ENCODE measurements at places on chromosomes 2 and 18.
A peak's percentile ranks its signal among the peaks of the same experiment; 100 is the strongest.

DNA sequence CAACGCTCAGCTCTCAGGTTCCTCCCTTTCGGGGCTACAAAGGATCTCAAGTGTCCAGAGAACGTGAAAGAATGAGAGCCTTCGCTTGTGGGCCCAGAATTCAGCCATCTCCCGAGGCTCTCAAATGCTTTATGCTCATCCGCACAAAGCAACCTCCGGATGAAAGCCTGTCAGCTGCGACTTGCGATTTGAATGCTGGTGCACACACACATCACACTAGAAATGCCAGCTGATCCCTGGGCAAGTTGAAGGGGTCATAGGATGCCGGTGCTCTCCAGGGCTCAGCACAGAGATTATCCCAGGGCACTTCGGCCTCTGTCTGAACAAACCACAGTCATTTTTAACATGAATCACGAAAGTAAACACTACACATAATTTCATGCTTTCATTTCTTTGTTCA is 141.8 kb upstream of the MYT1L start:
- DNase-seq = no peak

DNA sequence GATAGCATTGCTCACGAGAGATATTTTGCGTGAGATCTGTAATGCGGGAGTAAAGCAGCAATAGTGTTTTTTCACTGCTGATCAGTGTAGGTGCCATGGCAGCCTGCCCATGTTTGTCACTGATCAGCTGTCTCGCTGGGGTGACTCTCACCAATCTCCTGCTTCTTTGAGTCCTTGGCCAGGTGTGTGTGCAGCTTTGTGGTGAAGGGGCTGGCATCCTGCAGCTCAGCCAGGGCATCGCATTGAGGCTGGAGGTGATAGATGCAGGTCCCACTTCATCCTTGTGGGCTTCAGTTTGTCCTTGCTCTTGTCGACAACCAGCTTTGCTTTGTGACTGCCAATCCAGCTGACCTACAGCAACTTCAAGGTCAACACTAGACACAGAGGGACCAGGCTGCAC is 258.3 kb upstream of the CXCR4 start:
- no peak for DNase-seq

- DNase-seq = no peak
Measured at GRCh38 chr2:171803757-171804156, 90.3 kb downstream of the SLC25A12 start.

GRCh38 chr18:48557640-48558174 is 18.9 kb downstream of the CTIF start:
- no peak for DNase-seq

GRCh38 chr2:212494418-212495020 is 44.1 kb downstream of the ERBB4 start:
- no peak for DNase-seq

- DNase-seq = no peak
Measured at GRCh38 chr2:203352604-203353255, 24.5 kb downstream of the ABI2 start.

DNA sequence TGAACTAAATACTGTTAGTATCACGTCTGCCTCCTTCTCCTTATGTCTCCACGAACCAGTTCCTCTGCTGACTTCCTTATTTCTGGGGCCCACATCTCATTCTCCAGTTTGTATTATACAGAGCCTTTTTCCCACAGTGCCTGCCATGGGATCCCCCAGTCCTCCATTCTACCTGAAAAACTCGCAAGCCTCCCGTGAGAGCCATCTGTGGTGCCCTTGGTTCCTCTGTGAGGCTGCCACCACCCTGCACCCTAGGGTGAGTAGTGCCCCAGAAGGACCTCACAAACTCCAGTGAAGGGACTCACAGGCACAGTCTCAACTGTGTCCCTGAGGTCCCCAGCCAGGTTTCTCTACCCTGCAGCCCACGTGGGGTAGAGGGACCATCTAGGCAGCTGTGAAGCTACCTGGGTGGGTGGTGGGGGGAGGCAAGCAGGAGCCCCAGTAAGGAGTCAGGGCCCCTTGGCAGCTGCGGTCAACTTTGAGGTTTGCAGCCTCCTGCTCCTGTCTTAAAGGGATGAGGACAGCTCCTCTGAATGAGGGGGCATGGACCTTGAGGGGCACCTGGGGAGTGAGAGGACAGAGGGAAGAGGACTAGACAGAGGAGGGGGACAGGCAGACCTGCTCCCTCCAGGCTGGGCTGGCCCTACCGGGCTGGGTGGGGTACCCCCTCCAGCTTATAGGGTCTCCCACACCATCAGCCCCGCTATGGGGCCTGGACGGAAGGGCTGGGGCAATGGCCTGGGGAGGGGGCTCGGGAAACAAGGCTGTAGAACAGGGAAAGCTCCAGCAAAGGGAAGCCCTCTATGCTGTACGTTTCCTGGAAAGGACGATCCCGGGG is 1.0 kb downstream of the PSTPIP2 start:
- DNase-seq = peak; percentile 40

GRCh38 chr18:42365591-42365990 is 410.6 kb downstream of the PIK3C3 start:
- no peak for DNase-seq

DNA sequence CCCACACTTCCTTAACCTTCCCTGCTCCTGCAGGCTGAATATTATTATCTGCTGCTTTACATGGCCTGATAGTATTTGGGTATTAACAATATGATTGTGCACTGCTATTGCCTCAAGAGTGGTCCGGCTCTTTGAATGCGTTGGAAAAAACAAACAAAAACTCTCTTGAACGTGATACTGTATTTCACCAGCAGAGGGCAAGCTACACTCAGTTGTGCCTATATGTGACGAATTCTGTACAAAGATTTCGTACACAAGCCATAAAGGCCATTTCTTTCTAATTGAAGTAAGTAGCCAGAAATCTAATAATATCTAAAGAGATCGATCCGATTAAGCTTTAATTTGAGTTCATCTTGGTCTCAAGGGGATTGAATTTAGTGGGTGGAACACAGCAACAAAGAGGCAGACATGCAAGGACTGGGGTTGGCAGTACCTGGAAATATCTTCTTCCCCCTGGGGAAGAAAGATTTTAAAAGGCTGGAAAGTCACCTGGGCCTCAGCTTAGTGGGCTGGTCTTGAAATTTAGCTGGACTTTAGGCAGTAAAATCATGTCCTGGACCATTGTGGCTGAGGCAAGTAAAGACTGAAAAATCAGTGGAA is 49.3 kb upstream of the RAB6D start:
- DNase-seq = no peak

- no peak for DNase-seq
Measured at GRCh38 chr2:126344493-126344892, 311.5 kb upstream of the GYPC start.

DNA sequence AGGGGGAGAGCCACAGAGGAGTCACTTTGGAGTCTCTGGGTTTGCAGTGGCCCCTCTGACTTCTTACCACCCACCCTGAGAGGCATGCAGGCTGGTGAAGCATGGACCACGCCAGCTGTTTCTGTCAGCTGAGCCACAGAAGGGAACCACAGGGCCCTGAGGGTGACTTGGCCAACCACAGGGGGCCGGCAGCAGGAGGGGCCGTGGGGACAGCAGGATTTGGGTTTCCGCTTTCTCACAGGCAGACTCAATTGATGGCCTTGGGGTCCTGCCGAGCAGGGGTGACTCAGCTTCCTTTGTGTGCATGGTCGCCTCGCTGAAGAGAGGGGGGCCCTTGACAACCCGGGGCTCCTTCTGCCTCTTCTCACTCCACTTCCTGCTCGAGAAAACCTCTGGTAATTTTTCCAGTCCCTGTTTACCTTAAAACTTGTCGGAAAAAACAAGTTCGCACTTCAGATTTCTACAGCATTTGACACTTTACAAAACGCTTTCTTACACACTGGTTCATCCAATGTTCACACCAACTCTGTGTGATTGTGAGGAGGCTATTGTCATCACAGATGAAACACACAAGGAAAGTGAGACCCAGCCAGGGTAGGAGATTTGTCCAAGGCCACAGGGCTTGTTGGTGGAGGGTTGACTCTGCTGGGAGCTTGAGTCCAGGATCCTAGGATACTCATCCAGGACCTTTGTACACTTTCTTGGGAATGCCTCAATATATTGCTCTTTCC is 311.2 kb downstream of the LPIN1 start:
- DNase-seq = no peak

DNA sequence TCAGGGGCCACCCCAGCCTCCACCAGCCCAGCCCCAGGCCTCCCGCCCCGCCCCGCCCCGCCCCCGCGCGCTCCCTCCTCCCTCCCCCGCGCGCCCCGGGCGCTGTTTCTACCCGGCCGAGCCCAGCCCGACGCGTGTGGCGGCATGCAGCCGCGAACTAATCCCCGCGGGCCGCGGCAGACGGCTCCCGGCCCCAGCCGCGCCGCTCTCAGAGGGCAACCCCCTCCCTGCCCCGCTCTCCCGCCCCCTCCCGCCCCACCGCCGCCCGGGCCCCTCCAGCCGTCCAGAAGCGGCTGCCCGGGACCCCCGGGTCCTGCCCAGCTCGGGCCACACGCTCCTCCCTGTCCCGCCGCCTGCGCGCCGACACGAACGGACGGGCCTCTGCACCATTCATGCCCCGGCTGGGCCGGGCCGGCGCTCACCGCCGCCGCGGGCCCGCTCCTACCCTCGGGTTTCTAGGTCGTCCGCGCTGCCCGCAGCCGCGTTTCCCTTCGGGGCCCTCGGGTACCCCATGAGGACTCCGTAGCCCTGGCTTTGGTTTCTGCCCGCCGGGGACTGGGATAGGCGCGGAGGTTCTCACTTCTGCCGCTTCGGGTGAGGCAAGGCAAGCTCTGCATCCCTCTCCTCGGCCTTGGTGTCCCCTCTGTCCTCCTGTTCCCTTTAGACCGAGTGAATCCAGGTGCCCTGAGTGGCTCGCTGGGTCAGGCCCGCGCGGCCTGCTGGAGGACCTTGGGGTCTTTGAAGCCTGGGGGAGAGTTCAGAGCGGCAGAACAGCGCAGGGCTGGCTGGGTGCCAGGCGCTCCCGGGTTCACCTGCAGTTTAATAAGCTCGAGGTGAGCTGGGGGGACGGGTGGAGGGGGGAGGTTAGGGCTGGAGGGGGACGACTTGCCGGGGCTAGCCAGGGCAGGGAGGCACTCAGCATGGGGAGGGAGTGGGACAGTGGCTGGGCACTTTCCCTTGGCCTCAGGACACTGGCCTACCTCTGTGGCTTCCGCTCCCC is 3.1 kb downstream of the WNT10A start:
- no peak for DNase-seq

- no peak for DNase-seq
Measured at GRCh38 chr2:49840428-49840975, 686.2 kb upstream of the FSHR start.

DNA sequence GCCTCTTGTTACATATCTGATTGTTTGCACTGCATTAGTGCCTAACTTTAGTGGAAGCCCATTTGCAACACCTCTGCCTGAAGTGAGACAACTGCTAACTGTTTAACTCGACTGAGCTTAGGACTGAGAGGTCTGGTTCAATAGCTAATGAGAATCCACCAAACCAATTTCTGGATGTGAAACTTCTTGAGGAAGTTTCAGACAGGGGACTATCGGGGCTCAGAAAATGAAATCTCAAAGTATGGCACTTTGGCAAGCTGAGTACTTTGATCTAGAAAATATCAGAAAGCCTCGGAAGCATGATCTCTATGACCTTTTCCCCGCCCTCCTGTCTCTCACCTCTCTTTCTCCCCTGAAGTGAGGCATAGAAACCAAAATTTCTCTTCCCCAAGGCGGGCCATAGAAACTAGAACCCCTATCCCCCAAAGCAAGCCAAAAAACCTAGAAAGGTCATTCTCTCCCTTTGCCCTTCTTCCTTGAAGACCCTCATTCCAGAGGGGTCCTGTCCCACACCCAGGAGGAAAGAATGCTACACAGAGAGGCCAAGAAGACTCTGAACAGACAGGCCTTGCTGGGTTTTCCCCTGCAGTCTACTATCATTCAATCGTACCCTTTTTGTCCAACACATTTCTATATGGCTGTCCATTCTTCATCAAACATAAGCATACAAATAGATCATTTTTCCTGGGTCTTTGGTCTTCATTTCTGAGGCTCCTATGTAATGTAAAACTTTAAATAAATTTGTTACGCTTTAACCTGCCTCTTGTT is 69.6 kb upstream of the CREB1 start:
- DNase-seq = no peak

DNA sequence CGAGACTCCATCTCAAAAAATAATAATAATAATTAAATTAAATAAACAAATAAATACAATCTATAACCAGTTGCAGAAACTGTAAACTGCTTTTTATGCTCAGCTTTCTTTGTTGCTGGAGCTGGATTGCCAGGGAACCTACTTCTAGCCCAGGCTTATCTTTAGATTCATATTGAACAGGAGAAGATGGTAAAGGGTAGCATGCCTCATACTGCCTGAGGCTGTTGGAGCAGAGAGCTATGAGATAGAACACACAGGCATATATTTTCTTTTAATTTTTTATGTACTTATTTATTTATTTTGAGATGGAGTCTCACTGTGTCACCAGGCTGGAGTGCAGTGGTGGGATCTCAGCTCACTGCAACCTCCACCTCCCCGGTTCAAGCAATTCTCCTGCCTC is 28.7 kb upstream of the EML4 start:
- DNase-seq = no peak

- DNase-seq = no peak
Measured at GRCh38 chr2:214946949-214947348, 137.5 kb upstream of the BARD1 start.

GRCh38 chr18:59871711-59872362 is 28.0 kb upstream of the PMAIP1 start:
- DNase-seq = no peak
